ENCODE measurements at places on chromosomes 4 and X.

GRCh38 chr4:1601852-1602654 is 82.1 kb downstream of the FAM53A start:
- no peak for DNase-seq

GRCh38 chrX:108582151-108582550 is 142.5 kb downstream of the COL4A5 start:
- no peak for DNase-seq

DNA sequence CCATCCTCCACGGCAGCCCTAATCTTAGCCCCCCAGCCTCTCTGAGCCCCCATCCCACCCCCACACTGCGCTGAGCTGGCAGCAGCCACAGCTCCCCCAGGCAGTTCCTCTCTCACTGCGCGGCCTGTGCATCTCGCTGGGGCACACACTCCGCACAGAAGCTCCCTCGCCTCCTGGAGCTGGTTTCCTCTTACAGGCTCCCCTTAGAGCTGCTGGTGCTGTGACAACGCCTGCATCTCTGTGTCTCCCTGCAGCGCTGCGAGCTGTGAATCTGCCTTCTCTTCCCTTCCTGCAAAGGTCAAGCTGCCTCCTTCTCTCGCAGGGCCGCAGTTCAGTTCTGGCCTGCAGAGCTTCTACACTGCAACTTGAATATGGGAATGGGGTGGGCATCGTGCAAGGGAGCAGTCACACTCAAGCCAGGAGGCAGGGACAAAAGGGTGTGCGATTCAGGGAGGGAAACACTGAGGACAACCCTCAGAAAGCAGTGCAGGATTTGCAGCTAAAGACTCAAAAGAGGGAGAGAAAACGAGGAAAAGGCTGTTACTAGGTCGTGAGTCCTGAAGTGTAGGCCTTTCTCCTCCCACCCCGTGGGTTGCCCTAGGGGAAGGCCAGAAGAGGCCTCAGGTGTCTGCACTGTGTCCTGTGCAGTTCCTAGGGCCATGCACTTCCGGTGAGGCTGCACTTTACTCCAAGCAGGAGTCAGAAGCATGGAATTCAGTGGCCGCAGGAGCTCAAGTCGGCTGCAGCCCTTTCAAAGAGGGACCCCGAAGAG is 87.0 kb downstream of the BCOR start:
- DNase-seq = no peak

DNA sequence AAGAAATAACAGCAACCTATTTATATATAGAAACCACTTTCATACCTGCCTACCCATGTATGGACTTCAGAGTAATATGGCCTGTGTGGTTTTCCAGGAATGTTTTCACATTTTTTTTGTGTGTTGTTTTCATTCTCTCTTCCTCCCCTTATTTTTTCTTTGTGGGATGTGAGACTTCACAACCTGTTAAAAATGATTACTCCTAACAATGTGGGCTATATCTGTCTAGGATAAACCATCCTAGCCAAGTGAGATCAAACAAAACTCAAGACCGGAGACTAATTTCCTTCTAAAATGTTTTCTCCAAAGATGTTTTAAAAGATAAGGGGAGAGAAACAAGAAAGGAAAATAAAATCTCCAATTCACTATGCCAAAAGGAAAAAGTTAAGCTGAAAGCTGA is 106.1 kb upstream of the DIPK2B start:
- no peak for DNase-seq

DNA sequence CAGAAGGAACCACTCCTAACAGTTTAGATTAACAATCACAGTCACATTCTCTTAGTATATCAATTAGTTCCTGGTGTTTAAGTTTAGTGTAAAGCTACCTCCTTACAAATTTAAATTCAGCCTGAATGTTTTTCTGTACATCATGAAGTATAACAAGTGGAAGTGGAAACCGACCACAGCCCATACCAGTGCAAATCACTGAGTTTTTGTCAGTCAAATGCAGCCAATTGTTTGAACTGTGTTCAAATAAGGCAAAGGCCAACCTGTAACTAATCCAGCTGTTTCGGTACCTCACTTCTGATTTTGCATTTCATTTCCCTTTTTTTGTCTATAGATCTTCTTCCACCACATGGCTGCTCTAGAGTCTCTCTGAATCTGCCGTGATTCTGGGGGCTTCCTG is 1215.3 kb downstream of the PCDH18 start:
- DNase-seq = no peak
